ENCODE measurements at places on chromosomes 7 and 10.

DNA sequence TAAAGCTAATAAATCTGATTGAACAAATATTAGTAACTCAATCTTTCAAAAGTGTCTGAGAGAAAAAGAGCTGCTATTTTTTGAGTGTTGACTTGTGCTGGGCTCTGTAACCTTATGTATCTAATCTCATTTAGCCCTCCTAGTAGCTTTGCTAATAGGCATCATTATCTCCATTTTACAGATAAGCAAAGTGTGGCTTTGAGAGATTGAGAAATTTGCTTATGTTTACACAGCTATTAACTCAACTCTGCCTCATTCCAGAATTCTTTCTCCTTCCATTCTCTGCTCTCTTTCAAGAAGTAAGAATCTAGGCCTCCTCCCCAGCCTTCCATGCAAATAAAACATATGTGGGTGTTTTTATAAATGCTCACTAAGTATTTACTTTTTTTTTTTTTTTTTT is 137.8 kb downstream of the GATA3 start:
- DNase-seq: no peak

GRCh38 chr7:29565982-29566746 is 2.5 kb downstream of the PRR15 start:
- DNase-seq: no peak

- DNase-seq: no peak
These were observed 179.5 kb downstream of the GPAM start for GRCh38 chr10:112004075-112004474.

- DNase-seq: no peak
These were observed 1040.1 kb upstream of the LRRN3 start for GRCh38 chr7:110050785-110051184.

DNA sequence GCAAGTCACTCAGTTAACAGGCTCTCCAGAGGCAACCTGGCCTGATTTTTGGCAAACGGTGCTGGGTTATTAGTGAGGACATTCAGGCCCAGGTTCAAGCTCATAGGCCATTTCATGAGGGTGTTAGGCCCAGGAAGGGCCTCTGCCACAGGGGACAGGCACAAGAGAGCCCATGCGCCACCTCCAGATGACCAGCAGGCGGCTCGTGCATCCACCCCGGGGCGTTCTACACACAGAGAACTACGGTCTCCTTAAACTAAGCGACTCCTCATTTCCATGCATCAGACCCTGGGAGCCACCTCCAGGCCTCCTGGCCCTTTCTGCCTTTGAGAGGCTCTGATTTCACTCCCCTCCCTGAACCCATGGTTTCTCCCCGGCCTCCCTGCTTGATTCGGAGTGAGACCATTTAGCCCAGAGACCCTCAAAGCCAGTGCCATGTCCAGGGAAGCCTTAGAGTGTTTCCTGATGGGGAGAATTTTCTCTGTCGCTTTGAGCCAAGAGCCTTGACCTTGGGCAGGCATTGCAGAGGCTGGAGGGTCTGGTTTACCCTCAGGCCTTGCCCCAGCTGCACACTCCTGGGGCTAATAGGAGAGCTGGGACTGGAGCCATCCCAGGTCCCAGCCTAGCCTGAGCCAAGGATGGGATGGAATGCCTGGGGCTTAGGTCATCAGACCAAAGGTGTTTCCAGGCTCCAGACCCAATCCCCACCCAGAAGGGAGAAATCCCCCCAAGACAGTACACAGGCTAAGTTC is 188.0 kb downstream of the GRID1 start:
- DNase-seq: no peak

- no peak for DNase-seq
These were observed 143.3 kb downstream of the HDAC9 start for GRCh38 chr7:18638594-18639452.

DNA sequence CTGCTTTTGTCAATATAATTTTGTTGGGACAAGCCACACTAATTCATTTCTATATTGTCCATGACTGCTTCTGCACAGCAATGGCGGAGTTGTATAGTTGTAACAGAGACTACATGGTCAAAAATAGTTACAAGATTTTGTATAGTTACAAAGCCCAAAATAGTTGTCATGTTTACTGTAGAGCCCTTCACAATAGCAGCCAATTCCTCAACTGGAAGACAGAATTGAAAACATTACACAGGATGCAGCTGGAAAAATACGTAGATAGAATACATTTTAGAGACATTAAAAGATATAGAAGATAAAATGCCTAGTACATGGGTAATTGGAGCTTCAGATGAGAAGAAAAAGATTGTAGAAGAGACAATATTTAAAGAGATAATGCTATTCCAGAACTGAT is 156.4 kb upstream of the FEZF1 start:
- no peak for DNase-seq

- no peak for DNase-seq
These were observed 664.0 kb downstream of the XPNPEP1 start for GRCh38 chr10:109259293-109259692.

DNA sequence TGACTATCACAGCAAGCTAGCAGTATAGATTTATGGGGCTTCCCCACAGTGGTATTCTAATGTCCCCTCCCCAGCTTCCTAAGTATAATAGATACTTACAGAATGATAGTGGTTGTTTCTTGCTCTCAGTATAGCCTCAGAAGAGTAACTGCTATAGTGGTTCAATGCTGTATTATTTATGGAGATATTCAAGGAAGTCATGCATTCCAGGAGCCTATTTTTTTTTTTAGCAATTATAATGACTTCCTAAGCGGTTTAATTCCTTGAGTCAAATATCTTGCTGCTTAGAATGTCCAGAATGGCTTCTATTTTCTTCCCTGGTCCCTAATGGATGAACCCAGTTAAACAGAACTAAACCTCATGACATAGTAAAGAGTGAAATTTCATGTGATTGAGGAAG is 451.5 kb upstream of the SEMA3D start:
- DNase-seq: no peak

GRCh38 chr7:25054819-25055519 is 70.1 kb downstream of the CYCS start:
- DNase-seq: no peak

DNA sequence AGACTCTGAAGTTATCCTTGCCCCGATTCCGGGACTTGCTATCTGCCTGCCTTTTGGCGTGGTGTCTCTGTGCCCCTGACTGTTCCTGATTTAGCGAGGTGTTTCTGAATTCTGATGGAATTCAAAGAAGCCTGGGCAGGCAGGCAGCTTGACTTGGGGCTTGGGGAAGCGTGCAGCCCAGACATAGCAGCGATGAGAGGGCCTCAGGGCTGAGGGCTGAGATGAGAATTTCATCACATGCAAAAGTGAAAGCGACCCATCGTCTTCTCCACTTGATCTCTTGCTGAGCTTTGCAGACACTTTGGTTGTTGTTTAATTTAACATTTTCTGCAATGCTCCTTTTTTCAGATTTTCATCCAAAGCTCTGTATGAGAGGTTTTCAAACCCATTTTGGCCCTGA is 57.8 kb downstream of the TCF7L2 start:
- DNase-seq: no peak

GRCh38 chr7:9029681-9030530 is 596.5 kb downstream of the NXPH1 start:
- peak; percentile 99 for DNase-seq

GRCh38 chr7:26699766-26700165 is 164.6 kb downstream of the SKAP2 start:
- no peak for DNase-seq

DNA sequence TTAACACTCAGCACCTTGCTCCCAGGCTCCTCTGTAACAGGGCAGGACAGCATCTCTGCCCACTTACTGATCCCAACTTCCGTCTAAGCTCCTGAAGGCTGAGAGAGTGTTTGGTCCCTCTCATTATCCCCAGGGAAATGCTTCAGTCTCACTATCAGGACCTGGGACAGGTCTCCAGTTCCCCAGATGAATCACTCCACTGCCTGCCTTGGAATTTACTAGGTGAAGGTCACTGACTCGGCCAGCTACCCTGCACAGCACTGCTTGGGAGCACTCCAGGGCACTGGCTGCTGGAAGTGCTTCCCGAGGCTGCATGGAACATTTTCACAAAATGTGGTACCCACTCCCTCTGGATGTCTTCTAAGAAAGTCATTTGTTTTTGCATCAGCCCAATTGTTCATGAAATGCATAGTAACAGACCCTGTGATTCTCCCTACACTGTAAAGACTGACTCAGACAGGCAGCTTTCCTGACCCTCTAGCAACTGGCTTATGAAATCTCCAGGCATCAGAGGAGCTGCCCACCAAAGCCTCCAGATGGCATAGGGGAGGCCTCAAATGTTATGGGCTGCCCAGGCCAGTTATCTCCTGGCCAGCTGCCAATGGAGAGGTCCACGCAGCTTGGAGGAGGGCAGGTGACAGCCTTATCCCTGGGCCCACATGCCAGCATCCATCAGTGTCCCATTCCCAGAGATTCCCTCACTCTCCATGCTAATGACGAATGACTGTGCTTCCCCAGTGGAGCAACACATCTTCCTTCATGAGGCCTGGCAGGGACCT is 89.1 kb downstream of the GFRA1 start:
- no peak for DNase-seq

- DNase-seq: no peak
These were observed 26.4 kb downstream of the LAMB4 start for GRCh38 chr7:108103558-108104298.

- no peak for DNase-seq
These were observed 92.0 kb upstream of the FAM13C start for GRCh38 chr10:59454171-59454919.

DNA sequence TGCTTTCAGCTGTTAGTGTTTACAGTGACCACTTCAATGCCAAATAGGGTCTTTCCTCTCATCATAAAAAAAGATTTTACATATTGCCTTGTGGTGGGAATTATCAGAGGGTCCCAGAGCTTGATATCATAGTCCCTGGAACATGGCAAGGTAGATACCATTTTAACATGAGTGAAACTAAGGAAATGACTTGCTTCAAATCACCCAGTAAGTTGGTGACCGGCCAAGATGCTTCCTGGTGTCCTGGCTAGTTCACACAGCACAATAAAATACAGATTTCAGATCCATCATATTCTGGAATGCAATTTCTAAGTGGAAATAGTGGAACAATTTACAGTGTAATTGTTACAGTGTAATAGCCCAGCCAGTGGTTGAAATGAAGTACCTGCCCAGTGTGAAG is 36.6 kb downstream of the CNNM1 start:
- no peak for DNase-seq

GRCh38 chr7:105213611-105214010 is 175.1 kb downstream of the SRPK2 start:
- DNase-seq: no peak

- DNase-seq: no peak
These were observed 42.4 kb upstream of the GDF10 start for GRCh38 chr10:47257396-47258120.

- DNase-seq: no peak
These were observed 3.7 kb upstream of the CYP3A43 start for GRCh38 chr7:99824091-99824490.

GRCh38 chr7:65438598-65438997 is 64.9 kb downstream of the ZNF92 start:
- no peak for DNase-seq

DNA sequence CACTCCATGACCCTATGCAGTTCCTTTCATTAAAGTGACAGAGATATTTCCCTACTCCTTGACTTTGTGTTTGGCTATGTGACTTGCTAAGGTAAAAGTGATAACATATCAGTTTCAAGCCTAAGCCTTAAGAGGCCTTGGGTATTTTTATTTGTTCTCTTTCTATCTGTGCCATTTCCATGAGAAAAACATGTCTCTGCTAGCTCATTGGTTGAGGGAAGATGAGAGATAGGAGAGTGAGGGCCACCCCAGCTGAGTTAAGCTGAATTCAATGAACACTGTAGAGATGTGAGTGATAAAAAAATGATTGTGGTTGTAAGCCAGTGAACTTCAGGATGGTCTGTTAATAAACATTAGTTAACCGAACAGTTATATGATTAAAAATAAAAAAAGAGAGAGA is 13.4 kb downstream of the TASOR2 start:
- no peak for DNase-seq

DNA sequence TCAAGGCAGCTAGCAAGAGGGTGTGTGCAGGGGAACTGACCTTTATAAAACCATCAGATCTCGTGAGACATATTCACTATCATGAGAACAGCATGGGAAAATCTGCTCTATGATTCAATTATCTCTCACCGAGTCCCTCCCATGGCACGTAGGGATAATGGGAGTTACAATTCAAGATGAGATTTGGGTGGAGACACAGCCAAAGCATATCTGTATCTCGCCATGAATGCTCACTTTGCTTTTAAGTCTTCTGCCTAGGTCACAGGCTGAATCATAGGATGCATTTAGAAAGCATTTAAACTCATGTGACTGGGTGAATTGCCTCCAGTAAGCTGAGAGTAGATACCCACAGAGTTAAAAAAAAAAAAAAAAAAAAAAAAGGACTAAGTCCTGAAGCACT is 220.0 kb downstream of the AGMO start:
- no peak for DNase-seq

- DNase-seq: no peak
These were observed 8.5 kb downstream of the AKR1B1 start for GRCh38 chr7:134450294-134451000.

- no peak for DNase-seq
These were observed 155.8 kb downstream of the MALRD1 start for GRCh38 chr10:19204246-19204917.

GRCh38 chr10:71029411-71029892 is 141.1 kb upstream of the PCBD1 start:
- DNase-seq: no peak

DNA sequence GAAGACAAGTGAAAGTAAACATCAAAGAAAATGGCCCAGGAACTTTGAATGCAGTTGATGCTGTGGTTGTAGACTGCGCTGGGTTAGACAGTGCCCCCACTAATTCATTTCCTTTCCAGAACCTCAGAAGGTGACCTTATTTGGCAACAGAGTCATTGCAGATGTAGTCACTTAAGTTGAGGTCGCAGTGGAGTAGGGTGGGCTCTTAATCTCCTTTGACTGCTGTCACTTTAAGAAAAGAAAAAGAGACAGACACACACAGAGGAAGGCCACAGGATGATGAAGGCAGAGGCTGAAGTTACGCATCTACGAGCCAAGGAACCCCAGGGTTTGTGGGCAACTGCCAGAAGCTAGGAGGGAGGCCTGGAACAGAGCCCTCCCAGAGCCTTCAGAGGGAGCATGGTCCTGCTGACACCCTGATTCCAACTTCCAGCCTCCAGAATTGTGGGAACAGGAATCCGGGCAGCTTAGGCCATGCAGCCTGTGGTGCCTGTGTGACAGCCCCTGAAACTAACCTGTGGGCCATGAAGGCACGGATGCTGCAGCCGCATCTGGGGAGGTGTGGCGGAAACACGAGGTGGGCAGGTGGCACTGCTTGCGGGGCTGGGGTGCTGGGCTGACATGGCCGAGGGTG is 107.6 kb downstream of the PRKAG2 start:
- DNase-seq: no peak

GRCh38 chr7:148712678-148713329 is 14.1 kb downstream of the CUL1 start:
- no peak for DNase-seq

GRCh38 chr10:76236356-76236755 is 804.9 kb downstream of the LRMDA start:
- DNase-seq: no peak

- DNase-seq: no peak
These were observed 17.5 kb downstream of the RCC1L start for GRCh38 chr7:75055830-75056772.

GRCh38 chr7:40105879-40106473 is 28.4 kb downstream of the MPLKIP start:
- DNase-seq: no peak

- DNase-seq: no peak
These were observed 97.7 kb downstream of the DNMBP start for GRCh38 chr10:99912041-99912440.

GRCh38 chr7:41103331-41103730 is 599.6 kb downstream of the INHBA start:
- no peak for DNase-seq

GRCh38 chr10:131427281-131427680 is 115.8 kb upstream of the TCERG1L start:
- DNase-seq: no peak
